ENCODE measurements at places on chromosomes 16 and 17.

GRCh38 chr16:85851034-85851785, 47.8 kb upstream of the IRF8 start:
- no peak for DNase-seq

GRCh38 chr16:48408688-48409087, 23.5 kb upstream of the SIAH1 start:
- DNase-seq: no peak

DNA sequence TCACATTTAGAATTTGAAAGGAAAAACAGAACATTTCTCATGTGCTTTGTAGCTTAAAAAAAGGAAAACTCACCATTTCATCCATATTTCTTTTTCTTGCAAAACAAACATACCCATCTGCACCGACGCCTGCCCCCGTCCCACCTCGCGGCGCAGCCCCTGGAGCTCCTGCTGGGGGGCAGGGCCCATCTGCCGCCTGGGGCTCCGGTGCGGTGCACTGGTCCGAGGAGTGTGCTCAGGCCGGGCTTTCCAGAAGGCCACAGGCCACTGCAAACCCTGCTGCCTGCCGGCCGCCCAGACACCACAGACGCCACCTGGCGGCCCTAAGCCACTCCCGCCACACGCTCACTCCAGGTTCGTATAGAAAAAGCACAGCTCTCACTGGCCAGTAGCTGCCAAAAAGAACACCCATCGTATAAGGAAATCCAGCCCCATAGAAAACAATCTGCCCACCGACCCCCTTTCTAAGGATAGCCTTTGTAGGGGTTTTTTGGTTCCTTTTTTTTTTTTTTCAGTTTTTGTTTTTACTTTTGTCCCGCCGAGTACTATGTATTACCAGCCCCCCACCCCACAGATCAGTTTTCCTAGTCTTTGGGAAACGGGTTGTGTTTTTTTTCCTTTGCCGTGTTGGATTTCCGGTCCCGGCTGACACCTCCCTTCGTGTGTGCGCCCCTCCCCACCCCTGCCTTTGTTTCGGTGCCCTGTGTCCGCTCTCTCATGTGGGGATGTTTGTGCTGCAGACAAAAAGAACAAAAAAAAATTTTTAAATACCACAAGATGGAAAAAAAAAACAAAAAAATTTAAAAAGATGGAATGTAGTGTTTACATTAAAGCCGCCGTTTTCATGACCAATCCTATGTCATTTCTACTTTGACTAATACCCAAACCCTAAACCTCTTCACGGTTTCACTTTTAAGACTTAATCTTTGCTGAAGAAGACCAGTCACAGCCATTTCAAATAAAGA, 68.8 kb downstream of the AMFR start:
- peak; percentile 26 for DNase-seq

DNA sequence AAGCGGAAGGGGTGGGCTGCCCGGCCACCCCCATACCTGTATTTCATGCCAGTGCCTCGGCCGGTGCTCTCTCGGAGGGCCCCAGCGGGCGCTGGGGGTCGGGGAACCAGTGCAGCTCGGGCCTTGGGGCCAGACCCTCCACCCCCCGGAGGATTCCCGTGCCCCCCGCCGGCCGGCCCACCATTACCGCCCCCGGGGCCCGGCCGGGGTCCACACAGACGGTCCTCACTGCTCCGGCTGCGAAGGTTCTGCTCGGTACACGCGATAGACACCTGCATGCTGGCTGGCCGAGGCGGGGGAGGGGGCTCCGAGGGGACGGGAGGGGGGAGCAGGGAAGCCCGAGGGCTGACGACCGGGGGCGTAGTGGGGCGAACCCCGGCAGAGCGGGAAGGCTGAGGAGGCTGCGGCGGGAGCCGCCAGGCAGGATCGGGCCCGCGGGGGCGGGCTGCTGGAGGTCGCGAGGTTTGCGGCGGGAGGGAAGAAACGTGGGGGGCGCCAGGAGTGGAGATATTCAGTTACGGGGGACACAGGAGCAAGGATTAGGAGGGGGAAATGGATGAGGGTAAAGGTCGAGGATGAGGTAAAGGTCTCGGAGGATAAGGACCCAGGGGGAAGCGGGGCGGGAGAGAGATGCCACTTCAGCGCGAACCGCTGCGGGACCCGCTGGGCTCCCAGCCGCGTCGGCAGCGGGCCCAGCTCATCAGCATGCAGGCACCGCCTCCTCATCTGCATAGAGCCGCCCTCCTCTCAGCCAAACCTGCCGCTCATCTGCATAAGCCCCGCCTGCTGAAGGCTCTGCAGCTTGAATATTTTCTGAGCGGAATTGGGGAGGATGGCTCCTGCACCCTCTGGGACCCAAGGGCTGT, at the start of gene KCNAB3:
KCNAB3 (minus strand) TSS at position 699 of the 866 bp plus-strand sequence; CDS start at position 278, 421 bp downstream.
- DNase-seq: no peak

DNA sequence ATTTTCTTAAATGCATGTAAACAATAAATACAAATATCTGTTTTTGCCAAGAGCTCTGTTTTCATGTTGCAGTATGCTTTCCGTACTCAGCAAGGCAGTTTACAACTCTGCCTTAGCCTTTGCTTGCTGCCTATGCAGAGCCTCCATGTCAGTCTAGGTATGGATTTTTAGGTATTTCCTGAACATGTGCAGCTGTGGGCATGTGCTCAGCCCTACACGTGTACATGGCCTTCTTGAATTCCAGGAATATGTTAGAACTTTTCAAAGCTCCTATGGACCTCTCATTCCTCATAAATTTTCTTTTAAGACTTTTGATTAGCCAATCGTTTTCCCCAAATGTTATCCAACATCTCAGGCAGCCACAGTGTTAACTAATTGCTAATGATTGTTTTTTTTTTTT, 63.8 kb downstream of the SYCE1L start:
- no peak for DNase-seq

GRCh38 chr17:35315283-35315682, 58.1 kb downstream of the SLFN11 start:
- DNase-seq: no peak

DNA sequence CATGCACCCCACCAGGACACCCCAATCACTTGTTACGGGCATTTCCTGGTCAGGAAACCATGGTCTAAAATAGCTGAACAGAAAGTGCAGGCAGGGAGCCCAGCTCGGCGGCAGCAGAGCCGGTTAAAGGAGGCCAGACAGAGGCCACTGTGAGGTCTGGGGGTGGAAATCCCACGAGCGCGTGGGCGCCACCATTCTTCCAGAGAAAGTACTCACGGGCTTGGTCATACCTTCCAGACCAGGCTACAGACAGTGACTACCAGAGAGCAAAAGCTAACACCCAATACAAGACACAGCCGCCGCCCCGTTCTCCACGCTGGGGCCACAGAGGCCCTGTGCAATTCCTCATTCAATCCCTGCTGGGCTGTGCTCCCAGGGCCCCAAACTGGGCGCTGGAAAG, 11.9 kb downstream of the CEP131 start:
- no peak for DNase-seq

DNA sequence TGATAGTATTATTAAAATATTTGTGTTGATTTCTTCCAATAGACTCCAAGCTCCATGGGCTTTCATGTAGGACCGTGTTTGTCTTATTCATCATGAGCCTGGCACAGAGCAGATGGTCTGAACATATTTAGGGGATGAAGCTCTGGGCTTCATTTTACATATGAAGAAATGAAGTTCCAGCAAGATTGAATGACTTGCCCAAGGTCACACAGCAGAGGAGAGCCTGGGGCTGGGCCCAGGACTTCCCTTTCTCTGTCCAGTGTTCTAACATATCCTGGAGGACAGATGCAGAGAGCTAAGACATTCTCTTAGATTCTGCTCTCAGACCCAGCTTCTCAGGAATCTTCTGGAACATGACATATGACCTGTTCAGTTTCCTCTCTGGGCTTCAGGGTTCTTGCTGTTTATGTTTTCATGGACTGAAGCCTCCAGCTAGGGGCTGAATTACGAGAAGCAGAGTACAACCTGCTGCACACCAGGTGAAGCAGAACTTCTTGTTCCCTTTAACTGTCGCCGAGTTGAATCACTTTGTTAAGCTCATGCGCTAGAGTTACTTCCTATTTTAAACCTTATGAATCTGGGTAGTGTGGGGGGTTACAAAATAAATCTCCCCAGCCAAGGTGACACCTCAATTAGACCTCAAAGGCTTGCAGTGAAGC, 53.6 kb downstream of the GPRC5B start:
- no peak for DNase-seq

DNA sequence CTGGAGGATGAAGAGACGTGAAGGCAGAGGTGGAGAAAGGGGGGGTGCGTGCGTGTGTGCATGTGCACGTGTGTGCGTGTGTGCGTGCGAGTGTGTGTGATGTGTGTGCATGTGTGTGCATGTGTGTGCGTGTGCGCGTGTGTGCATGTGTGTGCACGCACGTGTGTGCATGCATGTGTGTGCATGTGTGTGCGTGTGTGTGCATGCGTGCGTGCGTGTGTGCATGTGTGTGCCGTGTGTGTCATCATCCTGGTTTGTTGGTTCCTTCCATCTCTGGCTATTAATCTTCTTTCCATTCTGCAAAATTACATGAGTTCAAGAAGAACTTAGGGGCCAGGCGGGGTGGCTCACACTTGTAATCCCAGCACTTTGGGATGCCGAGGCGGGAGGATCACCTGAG, 17.0 kb upstream of the RPL38 start:
- no peak for DNase-seq

DNA sequence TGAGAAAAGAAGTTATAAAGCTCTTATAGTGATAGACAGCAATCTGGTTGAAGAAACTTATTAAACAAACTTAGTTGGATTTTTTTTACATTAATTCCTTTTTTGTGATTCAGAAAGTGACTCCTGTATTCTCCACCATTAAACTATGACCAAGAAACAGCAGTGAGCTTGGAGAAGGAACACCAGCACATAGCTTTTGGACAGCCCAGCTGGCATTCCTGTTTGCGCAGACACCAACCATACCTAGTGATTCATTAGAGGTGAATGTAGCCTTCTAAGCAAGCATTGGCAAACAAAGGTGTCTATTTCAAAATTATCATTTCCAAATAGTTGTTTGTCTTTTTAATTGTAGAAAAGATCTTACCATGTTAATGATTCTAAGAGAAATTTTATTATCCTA, 94.4 kb downstream of the STXBP4 start:
- DNase-seq: no peak

GRCh38 chr16:61409604-61410003, 626.6 kb downstream of the CDH8 start:
- DNase-seq: no peak

GRCh38 chr17:55629995-55630394, 92.7 kb downstream of the TMEM100 start:
- no peak for DNase-seq

- no peak for DNase-seq
These were observed 104.0 kb downstream of the MRTFB start for GRCh38 chr16:14175086-14175485.

DNA sequence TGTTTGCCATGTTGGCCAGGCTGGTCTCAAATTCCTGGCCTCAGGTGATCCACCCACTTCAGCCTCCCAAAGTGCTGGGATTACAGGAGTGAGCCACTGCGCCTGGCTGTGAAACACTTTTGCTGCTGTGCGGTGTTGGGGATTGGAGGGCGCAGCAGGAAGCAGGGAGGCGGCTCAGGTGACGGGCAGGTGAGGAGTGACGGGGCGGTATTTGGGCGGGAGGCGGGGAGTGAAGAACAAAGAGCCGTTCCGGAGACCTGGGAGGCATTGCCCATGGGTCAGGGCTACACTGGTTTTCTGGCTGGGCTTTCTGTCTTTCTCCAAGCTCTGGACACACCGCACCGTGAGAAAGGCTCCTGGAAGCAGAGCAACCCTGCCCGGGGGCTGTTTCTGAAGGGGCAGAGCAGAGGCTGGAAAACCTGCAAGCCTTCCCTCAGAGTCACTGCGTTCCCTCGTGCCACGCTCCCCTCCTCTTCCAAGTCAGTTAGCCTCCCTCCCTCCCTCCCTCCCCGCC, 22.1 kb downstream of the CRISPLD2 start:
- no peak for DNase-seq

DNA sequence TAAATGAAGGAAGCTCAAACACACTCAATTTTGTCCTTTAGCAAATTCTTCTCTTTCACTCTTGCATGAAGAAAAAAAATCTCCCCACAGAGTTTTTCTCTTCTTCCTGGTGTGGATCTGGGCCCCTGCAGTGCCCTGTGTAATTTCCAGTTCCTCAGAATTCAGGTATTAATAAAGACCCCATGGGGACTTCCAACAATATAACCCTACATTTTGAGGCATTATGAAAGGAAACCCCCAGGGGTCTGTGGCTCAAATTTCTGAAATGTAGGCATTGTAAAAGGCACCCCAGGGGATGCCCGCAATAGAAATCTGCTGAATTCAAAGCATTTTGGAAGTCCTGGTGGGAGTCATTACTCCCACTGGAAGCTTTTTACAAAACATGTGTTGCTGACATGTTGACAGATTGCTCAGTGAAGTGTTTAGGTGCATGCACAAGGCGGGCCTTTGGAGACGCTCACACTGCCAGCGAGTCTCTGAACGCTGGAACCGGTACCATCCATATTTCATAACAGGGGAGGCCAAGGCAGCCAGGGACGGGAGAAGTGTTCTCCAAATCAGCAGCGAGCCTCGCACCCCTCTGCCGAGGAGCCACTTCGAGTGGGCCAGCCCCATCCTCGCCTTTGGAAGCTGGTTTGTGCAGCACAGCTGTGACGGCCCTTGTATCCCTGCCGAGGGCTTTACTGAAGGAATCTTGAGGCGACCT, 154.0 kb downstream of the ZNF423 start:
- DNase-seq: no peak

GRCh38 chr16:30381291-30382041, 895 bp downstream of the SEPTIN1 start:
- DNase-seq: no peak

- no peak for DNase-seq
These were observed 61.1 kb downstream of the B9D1 start for GRCh38 chr17:19301274-19301951.

GRCh38 chr16:53065461-53066061, 10.8 kb downstream of the CHD9 start:
- no peak for DNase-seq

DNA sequence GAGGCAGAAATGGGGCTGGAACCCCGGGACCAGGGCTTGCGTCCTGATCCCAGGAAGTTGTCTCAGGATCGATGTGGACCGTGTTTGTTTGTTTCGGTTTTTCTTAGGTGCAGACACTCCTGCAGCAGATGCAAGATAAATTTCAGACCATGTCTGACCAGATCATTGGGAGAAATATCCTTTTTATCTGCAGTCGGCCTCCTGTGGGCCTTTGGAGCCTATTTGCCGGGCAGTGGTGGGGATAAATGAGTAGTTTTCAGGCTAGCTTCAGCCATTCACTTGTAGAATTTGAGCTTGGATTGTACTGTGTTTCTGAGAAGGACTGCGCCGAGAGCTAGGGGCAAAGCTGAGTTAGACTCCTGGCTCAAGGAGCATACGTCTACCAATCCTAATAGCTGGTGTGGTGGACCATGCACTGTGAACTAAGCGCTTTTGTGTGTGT, 816 bp downstream of the HSBP1 start:
- no peak for DNase-seq

- no peak for DNase-seq
These were observed 6.9 kb upstream of the NEUROD2 start for GRCh38 chr17:39614545-39615157.

DNA sequence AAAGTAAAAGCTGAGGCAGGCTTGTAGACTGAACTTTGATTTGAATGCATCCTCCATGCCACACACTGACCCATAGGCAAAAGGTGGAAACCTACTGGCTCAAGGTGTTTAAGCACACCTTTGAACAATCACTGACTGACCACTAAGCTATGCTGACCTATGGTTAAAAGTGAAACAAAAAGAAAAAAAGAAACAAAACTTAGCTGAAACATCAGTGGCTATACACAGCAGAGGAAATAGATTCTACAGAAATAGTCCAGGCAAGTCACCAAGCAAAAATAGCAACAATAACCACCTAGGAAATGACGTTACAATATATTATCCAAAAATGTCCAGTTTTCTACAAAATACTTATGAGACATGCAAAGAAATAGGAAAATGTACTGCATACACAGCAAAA, 60.2 kb downstream of the RPGRIP1L start:
- no peak for DNase-seq
